ENCODE measurements at places on chromosomes 1 and 21.

GRCh38 chr1:27380766-27381733 is 2.1 kb downstream of the CD164L2 start:
- no peak for DNase-seq

- DNase-seq, result no peak
Observed at GRCh38 chr1:195979646-195980045, 628.6 kb downstream of the KCNT2 start.

DNA sequence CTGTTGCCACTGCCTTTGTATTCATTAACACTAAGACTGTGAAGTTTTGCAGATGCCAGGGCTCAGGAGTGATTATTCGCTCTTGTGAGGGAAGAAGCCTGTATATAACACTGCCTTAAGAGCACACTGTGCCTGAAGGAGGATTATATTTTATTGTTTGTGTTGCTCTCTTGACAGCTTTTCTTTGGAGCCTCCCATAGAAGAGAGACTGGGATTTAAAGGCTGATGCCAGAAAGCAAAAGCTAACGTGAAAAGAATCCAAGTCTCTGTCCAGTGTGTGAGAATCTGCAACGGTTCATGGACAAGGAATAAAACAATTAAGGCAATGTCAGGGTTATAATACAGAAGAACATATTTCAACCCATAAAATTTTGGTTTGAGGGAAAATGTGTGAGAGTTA is 316.8 kb downstream of the NFIA start:
- DNase-seq, result no peak

GRCh38 chr1:162197615-162198421 is 128.3 kb downstream of the NOS1AP start:
- DNase-seq, result no peak

DNA sequence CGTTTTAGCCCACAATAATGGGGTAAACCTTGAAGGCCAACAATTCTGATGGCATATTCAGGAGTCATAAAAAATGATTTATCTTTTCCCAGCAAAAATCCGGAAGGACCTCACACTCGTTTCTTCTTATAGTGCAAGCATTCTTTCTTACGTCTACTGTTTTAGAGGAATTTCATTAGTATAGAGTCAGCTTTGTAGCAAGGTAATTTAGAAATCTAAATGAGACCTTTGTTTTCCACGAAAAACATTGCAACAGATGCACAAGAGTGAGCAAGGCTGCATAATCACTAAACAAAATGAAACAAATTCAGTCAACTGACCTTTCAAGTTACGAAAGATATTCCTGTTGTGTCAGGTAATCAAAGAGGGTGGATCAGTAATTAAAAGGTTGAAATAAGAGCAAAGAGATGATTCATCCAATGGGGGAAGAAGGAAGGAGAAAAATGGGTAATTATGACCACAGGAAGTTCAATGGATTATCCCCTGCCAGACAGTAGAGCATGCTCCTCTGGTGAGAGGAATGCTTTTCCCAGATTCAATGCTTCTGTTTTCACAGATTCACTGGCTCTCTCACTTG is 560 bp upstream of the CSDE1 start:
- no peak for DNase-seq

DNA sequence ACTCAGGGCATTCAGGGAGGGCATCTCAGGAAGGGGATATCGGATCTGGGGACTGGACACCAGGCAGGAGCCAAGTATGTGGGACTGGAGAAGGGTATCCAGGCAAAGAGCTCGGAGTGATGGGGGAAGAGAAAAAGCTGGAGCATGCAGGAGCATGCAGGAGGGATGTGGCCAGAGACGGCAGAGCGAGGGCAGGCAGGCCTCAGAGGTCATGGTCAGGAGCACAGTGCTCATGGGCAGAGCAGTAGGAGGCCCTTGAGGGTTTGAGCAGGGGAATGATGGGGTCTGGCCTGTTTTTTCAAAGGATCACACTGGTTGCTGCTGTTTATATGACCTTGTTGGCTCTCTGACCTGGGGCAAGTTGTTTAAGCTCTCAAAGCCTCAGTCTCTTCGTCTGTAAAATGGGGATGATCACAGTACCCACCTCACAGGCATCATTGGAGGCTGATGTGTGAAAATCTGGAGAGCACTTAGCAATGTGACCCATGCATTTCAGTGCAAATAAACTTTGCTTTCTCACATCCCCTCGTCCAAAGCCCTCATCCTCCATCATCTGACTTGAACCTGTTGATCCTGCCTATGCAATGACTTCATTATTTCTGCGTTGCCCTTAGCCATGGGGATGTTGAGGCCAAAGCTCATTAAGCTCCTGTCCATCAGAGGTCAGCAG is 273.1 kb downstream of the MATN1 start:
- DNase-seq, result no peak

DNA sequence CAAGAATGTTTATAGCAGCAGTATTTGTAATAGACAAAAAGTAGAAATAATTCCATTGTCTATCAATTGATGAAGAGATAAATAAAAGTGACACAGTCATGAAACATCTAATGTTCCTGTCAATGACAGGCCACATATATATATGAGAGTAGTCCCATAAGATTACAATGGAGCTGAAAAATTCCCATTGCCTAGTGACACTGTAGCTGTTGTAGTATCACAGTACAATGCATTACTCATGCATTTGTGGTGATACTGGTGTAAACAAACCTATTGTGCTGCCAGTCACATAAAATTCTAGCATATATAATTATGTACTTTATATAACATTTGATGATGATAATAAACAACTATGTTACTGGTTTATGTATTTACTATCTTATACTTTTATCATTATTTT is 141.9 kb upstream of the LYPLAL1 start:
- DNase-seq, result no peak

- no peak for DNase-seq
Observed at GRCh38 chr1:109714661-109715372, 2.8 kb downstream of the GSTM5 start.

GRCh38 chr1:221059506-221059905 is 180.3 kb downstream of the HLX start:
- no peak for DNase-seq

DNA sequence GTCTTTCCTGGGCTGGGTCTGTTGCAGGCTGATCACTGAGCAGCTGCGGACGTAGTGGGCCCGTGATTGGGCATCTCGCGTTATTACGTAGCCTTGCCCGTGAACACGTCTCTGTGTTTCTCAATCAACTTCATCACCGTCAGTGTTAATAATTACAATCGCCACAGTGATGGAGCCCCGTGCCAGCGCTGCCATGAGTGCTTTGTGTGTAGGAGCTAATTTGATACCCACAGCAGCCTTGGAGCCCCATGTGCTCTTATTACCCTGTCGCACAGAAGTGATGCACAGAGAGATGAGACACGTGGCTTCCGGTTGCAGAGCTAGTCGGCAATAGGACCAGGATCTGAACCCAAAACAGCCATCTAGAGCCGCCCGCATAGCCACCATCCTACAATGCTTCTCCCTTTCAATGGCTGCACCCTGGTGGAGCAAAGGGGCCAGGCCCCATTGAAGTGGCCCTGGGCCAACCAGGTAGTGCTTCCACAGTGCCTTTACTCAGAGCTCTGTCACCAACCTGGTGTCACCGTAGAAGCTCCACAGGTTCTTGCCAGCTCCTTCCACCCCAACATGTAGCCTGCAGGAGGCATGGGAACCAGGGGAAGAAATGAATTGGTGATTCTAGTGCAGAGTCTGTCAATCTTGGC is 398.5 kb upstream of the VAMP3 start:
- DNase-seq, result no peak

- DNase-seq, result no peak
Observed at GRCh38 chr1:42949312-42950115, 9.2 kb downstream of the SLC2A1 start.

- DNase-seq, result no peak
Observed at GRCh38 chr21:42685036-42685435, 31.6 kb downstream of the PDE9A start.

DNA sequence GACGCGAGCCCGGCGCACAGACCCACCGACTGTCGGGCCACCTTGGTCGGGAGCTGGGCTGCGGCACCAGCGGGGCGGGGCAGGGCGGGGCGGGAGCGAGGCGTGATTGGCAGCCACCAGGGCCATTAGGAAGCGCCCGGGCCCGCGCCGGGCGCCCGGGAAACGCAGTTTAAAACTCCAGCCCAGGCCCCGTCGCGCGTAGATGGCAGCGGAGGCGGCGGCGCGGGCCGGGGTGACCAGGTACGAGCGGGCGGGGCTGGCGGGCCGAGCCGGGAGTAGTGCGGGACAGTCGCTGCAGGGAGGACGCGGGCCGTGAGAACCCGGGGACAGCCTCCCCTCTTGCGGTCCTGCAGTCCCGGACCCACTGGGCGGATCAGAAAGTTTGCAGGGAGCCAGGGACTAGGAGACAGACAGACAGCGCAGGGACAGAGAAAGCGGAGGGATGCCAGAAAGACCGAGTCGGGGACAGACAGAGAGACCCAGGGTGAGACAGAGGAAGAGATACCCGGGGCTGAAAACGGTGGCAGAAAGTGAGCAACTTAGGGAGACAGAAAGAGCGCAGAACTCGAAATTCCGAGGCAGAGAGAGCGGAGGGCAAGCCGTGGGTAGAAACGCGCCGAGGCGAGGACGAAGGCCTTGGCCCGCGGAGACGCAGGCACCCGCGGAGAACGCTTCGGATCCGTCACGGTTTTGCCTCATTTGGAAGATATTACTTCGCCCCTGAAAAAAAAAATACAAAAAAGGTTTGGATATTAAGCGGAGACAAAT is at the start of gene DMBX1:
Gene DMBX1, plus strand, starts transcription at position 199 of the 768 bp plus-strand sequence. CDS start 17,175 bp downstream, outside the sequence.
- no peak for DNase-seq

- no peak for DNase-seq
Observed at GRCh38 chr1:90854397-90854924, 137.4 kb upstream of the BARHL2 start.

- no peak for DNase-seq
Observed at GRCh38 chr1:53654216-53655210, 84.5 kb downstream of the GLIS1 start.

- DNase-seq, result no peak
Observed at GRCh38 chr1:216330262-216330661, 93.0 kb downstream of the USH2A start.

DNA sequence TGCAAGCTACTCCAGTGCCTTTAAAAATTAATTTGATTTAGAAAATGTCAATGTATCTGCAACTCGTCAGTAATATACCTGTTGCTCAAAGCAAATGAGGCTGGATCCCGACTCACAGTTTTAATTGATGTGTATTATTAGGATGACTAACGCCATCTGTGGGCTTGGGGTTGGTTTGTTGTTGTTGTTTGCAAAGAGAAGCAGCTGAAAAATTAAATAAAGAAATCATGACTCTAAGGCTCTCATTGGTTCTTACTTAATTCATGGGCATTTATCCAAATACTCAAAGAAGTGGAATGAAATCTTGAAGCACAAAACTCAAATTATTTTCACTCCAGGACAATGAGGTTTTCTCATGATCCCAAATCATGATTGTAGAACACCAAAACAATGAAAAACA is 46.4 kb downstream of the SEC16B start:
- no peak for DNase-seq

DNA sequence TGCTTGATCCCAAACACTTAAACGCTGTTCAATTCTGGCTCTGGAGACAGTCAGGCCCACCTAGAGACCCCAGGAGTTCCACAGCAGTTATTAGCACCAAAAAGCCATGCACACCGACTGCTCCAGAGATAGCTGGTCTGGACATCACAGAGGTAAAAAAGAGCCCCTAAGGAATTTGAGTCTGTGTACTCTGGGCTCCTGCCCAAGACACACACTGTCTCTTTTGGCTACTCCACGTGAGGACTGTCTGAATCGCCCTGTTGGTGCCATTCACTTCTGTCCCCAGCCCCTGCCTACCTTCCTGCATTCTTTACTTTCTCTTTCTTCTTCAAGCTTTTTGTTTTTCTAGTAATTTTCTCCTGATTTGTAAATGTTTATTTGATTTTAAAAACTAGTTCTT is 197.4 kb downstream of the ADGRL2 start:
- no peak for DNase-seq

- DNase-seq, result no peak
Observed at GRCh38 chr1:159746666-159747065, 32.3 kb upstream of the CRP start.

DNA sequence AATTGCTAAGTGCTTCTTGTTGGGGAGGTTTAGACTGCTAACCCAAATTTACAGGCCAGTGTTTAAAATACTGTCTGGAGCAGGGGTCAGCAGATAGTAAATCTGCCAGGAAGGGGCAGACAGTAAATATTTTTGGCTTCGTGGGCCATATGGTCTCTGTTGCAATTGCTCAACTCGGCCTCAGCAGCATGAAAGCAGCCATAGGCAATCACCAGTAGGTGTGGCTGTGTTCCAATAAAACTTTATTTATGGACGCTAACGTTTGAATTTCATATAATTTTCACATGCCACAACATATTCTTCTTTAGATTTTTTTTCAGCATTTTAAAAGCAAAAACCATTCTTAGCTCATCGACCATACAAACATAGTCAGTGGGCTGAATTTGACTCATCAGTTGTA is 172.7 kb downstream of the BRINP2 start:
- DNase-seq, result no peak

- DNase-seq, result no peak
Observed at GRCh38 chr1:14922942-14923726, 230.4 kb upstream of the TMEM51 start.

DNA sequence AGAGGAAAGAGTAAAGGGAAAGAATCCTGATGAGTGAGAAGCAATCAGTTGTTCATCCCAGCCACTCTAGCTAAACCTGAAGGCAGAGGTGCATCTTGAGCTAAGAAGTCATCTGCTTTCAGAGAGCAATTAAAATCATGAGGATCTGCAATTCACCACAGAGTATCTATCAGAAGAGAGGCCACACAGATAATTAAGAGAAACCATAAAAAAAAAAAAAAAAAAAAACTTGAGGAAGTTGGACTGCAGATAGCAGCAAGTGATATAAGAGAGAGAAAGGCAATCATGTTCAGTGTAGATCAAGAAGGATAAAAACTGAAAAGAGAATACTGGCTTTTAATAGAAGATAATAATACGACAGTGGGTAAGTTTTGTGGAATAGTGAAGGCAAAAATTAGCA is 17.7 kb downstream of the FOXJ3 start:
- no peak for DNase-seq

Data from cerebellar nuclear complex (tissue), 1 donor.